ENCODE measurements at places on chromosomes 5 and 9.

GRCh38 chr9:4666042-4666699, at the start of gene SPATA6L:
Gene SPATA6L, minus strand, starts transcription at chr9:4666480. Its CDS starts 230 bp downstream, at chr9:4666250.
- DNase-seq = peak; percentile 80

DNA sequence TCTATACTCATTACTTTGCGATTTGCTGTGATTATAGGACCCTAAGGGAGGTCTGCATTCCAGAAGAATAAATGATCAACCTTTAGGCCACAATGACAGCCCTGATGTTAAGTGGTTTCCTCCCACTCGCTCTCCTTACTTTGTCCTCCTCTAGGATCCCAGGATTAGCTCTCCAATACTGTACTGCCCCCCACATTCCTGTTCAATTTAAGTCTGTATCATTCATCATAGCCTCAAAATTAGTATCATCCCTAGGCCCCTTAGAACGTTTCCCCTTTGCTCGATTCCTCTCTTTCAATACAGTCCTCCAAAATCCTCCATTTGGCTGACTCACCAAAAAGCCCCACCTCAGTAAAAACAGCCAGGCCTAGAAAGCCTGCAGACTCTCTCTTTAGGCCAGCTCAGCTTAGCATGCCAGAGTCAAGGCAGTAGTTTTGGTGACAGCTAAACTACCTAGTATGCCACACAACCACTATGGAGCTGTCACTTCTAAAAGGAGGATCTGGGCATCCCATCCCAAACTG, 24.4 kb downstream of the RNF145 start:
- no peak for DNase-seq

DNA sequence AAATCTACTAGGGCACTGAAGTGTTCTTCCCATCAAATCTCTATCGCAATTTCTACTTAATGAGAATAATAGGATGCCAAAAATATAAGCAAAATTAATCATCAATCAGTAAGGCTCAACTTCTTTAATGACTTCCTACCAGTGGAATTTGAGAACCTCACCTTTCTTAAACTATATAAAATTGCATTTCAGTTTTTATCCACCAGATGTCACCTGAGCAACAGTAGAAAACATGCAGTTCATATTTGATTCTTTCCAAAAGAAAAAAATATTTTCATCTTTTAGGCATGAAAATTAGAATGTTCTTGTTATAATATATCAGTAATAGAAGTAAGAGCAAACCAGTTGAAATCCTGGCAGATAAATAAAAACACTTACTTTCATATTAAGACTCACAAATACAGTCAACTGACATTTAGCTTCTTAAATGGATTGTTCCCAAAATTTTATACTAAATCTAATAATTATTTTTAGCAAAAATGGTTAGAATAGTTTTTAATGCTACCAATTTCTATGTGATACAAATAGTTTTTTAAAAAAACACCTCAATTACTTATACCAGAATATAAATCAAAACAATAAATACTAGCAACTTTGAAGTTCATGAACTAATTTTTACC, 13.4 kb upstream of the CCDC112 start:
- peak; percentile 16 for DNase-seq

DNA sequence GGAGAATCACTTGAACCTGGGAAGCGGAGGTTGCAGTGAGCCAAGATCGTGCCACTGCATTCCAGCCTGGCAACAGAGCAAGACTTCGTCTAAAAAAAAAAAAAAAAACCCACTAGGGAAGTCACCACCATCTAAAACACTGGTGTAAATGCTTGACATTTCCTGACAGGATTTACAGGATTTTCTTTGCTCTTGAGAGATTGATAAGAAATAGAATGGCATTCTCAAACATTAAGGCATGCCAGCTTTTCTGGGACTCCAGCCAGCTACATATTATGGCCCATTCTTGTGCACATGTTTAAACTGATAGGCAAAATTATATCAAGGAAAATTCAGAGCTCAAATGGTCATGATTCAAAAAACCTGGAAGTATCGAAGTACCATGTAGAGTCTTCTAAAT, 28.7 kb downstream of the GTF3C4 start:
- no peak for DNase-seq

DNA sequence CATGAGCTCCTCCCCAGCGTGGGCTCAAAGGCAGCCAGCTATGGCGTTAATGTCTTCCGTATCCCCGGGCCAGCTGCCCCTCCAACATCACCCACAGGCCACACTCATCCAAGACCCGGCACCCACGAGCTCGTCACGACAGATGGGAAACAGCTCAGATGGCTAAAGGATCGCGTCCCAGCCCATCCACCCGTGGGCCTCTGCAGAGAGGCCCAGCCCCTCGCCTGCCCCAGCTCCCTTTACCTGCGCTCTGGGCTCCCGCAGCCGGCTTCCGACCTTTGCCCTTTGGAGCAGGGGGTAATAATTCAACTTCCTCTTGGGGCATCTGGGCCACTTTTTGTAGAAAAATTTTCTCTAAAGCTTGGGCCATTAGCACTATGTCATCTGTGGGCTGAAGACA, 16.5 kb downstream of the BRD3 start:
- no peak for DNase-seq

- no peak for DNase-seq
These were observed 44.4 kb downstream of the SLC12A7 start for GRCh38 chr5:1067141-1068121.

GRCh38 chr9:111106202-111106601, 67.9 kb upstream of the LPAR1 start:
- DNase-seq = no peak

DNA sequence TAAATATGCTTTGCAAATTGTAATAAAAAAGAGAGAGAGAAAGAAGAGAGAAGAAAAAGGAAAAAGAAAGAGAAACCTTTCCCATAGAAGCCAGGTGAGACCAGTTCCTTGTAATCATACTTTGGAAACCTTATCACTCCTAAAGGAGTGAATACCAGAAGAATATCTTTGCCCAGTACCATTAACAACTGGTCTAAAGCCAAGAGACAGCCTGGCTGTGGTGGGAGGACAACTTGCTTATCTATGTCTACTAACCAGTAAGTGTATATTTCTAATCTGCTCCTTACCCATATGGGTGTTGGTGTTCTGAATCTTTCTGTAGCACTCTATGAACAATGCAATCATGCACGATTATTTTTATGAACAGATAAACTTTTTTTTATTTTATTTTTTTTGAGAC, 10.5 kb upstream of the TXN start:
- DNase-seq = no peak

DNA sequence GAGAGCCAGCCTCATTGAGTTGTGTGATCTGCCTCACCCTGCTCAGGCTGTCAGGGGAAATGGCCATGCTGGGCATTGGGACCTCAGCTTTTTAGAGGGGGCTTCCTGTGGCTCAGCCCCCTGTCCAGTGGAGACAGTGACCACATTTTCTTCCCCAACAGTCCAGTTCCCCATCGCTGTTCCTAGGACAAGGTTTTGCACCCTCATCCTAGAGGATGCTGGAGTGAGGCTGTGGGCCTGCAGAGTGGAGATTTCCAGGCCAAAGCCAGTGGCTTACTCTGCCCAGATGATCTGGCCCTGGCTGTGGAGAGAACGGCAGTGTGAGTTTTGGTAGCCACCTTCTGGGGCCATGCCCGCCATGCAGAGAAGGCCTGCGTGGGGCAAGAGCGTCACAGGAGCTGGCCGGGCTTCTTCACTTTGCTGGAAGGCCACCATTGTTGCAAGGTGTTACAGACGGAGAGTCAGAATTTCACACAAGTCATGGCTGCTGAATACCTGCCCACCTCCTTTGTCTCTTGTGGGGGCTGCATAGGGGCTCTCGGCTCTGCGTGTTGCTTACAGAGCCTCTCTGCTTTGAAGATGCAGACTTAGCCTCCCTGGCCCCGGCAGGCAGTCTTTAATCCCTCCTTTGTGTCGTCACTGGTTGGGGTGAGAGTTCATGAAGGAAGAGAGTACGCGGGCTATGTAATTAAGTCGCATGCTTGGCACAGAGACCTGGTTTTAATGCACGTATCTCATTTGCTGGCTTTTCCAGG, 35.2 kb upstream of the PITX1 start:
- no peak for DNase-seq

DNA sequence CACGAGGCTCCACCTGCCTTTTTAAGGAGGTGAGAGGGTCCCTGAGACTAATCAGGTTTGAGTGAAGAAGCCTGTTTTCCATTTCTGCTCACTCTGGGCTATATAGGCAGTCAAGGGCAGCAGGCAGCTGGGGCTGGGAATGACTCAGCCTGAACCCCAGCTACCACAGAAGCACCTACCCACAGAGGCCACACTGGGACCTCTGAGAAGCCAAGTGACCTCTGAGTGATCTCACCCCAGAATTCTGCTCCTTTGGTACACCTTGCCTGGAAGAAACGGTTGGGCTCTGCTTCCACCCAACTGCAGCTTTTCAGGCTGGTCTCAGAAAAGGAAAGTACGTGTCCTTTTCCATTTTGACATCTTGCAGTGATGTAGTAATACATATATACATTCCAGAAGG, 6.8 kb downstream of the FAM219A start:
- DNase-seq = no peak

DNA sequence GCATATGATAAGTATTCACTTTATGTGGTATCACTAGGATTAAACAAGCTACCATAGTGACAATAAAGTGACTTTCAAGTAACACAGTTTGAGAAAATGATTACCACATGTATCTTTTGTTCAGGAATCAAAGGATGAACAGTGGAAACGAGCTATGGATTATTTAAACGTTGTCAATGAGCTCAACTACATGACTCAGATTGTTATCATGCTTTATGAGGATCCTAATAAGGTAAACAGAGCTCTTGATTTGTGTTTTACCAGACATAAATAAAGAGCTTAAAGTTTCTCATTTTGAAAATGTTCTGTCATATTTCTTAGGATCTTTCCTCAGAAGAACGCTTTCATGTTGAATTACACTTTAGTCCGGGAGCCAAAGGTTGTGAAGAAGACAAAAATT, 57.4 kb downstream of the PPIP5K2 start:
- no peak for DNase-seq

DNA sequence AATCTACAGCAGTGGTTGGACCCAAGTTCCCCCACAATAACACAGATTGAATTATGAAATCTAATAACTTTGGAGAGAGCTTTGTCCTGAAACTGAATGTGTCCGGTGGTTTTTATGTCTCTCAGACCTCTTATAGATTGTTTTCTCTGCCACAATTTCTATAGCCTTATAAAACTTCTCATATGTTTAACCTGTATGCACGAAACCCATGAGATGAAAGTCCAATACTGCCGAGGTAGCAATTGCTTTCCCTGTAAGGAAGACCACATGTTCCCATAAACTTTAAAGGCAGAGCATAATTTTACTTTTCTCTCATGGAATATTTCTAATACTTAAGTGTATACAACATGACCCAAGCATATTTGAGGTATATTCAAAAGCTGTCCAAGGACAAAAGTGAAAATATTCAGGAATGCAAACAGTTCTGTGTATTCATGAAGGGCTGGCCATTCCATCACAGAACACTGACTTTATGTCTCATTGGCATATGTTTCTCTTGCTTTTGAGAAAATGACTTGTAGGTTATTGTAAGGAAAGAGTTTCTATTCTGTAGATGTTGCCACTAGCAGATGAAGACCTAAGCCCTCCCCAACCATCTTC, 94.4 kb upstream of the TLE4 start:
- no peak for DNase-seq

GRCh38 chr9:93612052-93612795, 35.8 kb downstream of the PHF2 start:
- no peak for DNase-seq

GRCh38 chr5:56166671-56167385, 66.3 kb downstream of the ANKRD55 start:
- no peak for DNase-seq

DNA sequence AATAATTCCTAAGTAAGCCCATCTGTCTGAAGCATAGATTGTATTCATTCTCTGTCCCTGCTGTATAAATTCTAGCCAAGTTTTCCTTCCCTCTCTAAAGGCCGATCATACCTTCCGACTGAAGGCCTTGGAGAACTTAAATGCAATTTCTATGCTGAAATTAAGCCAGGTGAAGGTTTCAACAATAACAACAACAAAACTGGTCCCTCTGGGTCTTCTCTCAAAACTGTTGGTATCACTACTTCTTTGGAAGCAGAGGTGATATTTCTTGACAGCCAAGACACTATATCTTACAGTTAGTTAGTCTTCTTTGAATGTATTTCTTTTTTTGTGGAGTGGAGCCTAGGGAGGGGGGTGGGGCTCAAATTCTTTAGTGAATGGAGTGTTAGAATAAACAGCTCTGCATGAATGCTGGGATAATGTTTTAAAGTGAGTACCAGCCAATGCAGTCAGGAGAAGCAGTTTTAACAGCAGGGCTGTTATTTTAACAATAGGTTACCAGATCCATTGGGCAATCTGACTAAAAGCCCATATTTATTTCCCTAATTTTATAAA, 508.9 kb downstream of the EBF1 start:
- DNase-seq = no peak
